A172 (cell line): ENCODE measurements at places on chromosomes 2 and 18. TPM values are rescaled to one million over a fixed set of nuclear protein-coding genes. Genes with fewer than 3 reads are reported as not detected.

MDH1B gene
- total RNA-seq = 5.4 and 9.2 TPM in 2 replicates

CYTIP gene
- not detected in 2 replicates for total RNA-seq

POTEI gene
- total RNA-seq = not detected in 2 replicates

GRCh38 chr18:57737400-57738060 is 65.6 kb downstream of the ATP8B1 start:
- no peak for DNase-seq

MLPH gene
- 12.9 and 17.7 TPM in 2 replicates for total RNA-seq

GRCh38 chr18:42047721-42048120 is 92.7 kb downstream of the PIK3C3 start:
- no peak for DNase-seq

DUSP2 gene
- 0.05 TPM in 1 of 2 replicates, not detected in the other for total RNA-seq

DNA sequence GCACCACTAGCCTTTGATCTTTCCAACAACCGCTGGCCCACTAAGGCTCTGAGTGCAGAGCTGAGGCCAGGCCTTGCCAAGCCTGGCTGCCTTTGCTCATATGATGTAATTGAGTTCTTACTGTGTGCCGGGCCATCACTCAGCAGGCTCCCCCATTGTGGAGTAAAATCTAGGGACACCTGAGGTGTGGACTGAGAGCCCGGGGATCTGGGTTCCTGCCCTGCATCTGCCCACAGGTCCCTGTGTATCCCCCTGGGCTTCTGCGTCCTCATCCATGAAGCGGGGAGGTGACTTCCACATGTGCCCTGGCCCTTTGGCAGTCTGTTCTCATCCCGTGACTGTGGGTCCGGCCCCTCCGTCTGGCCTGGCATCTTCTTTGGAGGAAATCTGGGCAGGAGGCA is 33.8 kb downstream of the GREB1 start:
- DNase-seq = no peak

DNA sequence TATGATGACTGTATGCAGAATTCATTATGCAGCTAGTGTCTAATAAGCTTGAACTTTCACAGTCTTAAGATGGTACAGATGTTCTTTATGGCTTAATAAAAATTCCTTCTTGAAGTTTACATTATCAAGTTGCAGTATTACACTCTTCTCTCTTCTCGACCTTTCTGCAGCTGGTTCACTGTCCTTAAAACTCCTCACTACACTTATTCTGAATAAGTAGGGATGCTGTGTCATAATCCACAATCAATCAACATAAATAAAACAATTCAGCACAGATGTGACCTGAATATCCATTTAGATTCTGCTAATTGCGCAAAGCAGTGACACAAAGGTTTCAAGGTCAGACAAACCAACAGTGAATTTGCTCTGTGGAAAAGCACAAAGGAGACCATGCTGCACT is 356.8 kb downstream of the SUCLG1 start:
- no peak for DNase-seq

DNA sequence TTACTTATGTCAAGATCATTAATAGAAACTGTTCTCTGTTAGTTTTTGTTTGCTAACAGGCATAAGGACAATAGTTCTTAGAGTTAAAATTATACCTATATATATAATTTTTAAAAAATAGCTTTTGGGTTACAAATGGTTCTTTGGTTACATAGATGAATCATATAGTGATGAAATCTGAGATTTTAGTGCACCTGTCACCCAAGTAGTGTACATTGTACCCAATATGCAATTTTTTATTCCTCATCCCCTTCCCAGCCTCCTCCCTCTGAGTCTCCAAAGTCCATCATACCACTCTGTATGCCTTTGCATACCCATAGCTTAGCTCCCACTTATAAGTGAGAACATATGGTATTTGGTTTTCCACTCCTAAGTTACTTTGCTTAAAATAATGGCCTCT is 26.4 kb downstream of the SLC4A1AP start:
- DNase-seq = no peak

GRCh38 chr18:28030458-28030857 is 146.5 kb downstream of the CDH2 start:
- DNase-seq = no peak

PKDCC gene
- total RNA-seq = 4.8 and 6.4 TPM in 2 replicates

ABCG8 gene
- total RNA-seq = not detected in 2 replicates

- peak; percentile 94 for DNase-seq
Observed at GRCh38 chr2:201151127-201151981, 31.6 kb upstream of the CASP10 start.

DNA sequence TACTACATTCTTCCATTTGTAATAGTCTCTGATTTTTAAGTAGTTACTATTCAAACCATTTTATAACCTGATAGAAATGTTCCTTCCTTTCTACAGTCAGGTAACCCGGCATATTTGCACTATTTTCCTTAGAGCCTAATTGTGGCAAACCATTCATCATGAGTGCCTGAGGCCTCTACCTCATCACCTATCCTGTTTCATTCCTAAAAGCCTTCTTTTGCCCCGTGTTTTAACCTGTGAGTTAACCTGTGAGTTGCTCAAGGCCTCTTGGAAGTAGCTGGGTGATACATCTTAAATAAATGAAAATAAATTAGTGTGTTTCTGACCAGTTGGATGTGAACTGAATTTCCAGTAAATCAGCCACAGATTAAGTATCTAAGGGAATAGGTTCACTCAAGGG is 6.5 kb upstream of the KLHL29 start:
- DNase-seq = no peak

GRCh38 chr18:10453806-10454680 is at the start of gene APCDD1:
TSS of gene APCDD1 (plus strand) at chr18:10454635. CDS start at chr18:10454982, 347 bp downstream.
- DNase-seq = no peak

MARCO gene
- not detected in 2 replicates for total RNA-seq

GRCh38 chr2:210842896-210843295 is 286.5 kb downstream of the CPS1 start:
- DNase-seq = no peak

GRCh38 chr2:239321596-239322415 is 79.0 kb downstream of the HDAC4 start:
- no peak for DNase-seq

- DNase-seq = no peak
Observed at GRCh38 chr2:7857904-7858303, 824.0 kb upstream of the ID2 start.

GRCh38 chr18:59697236-59697932 is at the start of gene CCBE1:
TSS of gene CCBE1 (minus strand) at chr18:59697423.
- DNase-seq = no peak

GRCh38 chr18:6941996-6942395 is 175.6 kb downstream of the LAMA1 start:
- no peak for DNase-seq

DNA sequence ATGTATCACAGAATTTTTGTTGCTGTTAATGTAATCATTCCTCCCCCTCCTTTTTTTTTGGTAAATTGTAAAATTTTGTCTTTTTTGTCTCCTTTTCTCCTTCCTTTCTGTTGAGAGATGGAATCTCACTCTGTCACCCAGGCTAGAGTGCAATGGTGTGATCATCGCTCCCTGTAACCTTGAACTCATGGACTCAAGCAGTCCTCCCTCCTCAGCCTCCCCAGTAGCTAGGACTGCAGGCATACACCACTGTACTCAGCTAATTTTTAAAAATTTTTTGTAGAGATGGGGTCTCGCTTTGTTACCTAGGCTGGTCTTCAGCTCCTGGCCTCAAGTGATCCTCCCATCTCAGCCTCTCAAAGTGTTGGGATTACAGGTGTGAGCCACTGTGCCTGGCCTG is 5.3 kb downstream of the EIF5B start:
- DNase-seq = no peak

PDK1 gene
- total RNA-seq = 6.0 and 9.4 TPM in 2 replicates

DNA sequence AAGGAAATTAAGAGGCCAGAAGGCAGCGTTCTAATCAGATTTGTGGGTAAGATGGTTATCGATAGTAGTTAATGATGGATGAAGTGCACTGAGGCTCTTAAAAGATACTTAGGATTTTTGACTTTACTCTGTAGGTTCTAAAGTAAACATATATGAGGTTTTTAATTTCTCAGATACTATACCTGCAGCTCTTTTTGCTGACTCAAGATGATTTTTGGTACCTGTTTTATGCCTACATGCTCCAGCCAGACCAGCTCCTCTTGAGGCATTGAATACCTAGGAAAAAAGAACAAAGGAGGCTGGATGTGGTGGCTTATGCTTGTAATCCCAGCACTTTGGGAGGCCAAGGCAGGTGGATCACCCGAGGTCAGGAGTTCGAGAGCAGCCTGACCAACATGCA is 241.7 kb upstream of the FOSL2 start:
- DNase-seq = no peak

DNA sequence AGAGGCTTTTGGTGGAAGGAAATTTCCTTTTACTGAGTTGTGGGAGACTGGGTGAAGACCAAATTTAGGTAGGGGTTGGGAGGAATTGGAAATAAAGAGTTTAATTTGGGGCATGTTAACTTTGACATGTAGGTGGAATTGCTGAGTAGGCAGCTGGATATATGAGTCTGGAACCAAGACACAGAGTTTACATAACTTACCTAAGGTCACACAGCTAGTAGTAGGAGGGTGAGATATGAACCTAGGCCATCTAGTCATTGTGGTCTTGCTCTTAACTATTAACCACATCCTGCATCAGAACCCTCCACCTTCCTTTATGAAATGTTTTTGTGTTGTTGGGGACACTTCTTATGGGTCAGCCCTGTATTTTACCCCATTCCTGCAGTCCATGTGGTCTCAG is 113.1 kb downstream of the ICOS start:
- no peak for DNase-seq

DNA sequence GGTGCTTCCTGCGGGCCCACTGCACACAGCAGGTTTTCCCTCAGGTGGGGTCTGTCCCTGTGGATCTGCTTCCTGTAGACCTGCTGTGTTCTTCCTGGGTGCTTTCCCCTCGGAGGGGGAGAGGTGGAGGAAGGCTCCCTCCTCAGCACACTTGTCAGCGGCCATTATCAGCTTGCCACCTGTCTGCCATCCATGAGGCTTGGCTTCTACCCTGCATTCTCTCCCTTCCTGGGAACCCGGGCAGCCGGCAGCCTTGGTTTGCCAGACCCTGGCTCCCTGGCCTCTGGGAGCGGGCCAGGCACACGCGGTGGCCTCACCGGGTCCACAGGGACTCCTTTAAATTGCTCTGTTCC is 58.5 kb downstream of the INPP5D start:
- DNase-seq = no peak
